ENCODE measurements at places on chromosomes 6 and 20.
A peak's percentile ranks its signal among the peaks of the same experiment; 100 is the strongest.

GRCh38 chr6:15659181-15659580, 3.6 kb downstream of the DTNBP1 start:
- DNase-seq = no peak

GRCh38 chr20:31827059-31827458, 7.9 kb downstream of the MYLK2 start:
- no peak for DNase-seq

DNA sequence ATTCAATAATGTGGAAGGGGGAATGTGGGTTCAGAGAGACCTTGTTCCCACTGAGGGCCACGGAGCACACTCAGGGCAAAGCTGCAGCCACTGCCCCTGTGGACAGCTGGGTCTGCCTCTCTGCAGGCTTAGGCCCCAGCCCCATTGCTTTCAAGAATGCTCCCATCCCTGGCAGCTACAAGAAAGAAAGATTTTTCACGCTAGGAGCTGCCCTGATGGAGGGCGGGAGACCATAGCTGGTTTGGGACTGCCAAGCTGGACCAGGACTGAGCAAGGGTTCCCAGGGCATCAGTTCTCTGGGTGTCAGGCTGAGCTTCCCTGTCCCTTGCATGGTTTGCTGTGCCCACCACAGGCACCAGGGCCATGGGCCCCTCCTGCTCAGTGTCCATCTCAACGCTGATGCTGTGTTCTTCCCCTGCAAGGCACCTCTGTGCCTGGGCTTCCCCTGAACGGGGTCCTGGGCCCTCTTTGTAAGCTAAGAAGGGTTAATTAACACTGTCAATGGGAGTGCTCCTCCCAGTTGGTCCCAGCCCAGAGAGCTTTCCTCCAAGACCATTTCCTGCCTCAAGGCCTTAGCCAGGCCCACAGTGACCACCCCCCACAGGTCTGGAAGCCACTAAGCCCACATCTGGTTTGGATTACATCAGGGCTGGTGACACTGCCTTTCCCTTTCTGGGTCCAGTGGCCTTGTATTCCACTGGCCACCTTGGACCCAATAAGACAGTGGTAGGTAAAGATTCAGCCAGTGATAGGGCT, 8.4 kb downstream of the FOXS1 start:
- DNase-seq = no peak

DNA sequence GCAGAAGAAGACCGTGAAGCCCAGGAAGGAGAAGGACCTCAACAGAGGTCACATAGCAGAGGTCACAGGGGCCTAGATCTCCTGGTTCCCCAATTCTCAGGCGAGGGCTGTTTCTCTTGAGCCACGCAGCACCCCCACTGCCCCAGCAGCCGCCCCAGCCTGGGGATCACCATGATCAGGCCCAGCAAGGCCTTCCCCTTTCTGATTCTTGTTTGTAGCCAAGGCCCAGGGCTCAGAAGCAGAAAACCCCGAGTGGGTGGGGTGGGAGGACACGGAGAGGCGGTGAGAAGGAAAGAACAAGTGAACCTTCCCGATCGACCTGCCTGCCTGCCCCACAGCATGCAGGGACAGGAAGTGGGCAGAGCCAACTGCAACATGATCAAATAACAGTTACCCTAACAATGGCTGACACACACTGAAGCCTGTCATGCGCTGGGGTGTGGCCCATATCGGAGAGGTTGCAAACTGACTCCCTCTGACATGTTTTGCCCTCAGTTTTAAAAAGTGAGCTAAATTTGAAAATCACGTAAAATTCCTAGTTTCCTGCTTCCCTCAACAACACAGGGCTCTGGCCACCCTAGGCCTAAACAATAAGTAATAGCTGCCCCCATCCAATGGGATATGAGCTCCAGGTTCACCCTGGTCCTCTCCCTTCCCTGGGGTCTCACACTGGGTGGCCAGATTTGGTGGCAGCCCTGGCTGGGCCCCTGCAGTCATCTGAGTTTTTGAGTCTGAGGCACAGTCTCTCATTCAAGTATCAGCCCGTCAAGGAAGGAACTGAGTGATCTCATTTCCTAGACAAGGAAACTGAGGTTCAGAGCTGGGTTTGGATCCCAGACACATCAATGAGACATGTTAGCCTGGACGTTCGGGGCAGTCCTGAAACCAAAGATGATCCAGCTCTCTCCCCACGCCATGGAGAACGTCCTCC, 6.5 kb downstream of the PEDS1 start:
- no peak for DNase-seq

DNA sequence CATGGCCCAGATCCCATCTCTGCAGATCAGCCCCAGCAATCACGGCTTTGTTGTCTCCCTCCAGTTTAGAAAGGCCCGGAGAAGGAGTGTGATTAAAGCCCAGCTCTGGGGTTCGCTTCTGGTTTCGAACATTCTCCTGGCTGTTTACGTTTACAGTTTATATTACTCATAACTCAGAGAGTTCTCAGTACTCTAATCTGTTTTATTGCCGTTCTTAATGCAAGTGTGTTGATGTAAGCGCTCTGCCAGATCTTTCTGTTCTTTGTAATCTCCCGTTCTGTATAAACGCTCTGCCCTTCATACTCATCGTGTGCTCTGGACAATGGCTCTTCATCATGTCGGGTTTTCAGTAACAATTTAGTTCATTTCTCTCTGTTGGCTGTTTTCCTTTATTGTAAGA, 118.0 kb upstream of the PRND start:
- DNase-seq = no peak

DNA sequence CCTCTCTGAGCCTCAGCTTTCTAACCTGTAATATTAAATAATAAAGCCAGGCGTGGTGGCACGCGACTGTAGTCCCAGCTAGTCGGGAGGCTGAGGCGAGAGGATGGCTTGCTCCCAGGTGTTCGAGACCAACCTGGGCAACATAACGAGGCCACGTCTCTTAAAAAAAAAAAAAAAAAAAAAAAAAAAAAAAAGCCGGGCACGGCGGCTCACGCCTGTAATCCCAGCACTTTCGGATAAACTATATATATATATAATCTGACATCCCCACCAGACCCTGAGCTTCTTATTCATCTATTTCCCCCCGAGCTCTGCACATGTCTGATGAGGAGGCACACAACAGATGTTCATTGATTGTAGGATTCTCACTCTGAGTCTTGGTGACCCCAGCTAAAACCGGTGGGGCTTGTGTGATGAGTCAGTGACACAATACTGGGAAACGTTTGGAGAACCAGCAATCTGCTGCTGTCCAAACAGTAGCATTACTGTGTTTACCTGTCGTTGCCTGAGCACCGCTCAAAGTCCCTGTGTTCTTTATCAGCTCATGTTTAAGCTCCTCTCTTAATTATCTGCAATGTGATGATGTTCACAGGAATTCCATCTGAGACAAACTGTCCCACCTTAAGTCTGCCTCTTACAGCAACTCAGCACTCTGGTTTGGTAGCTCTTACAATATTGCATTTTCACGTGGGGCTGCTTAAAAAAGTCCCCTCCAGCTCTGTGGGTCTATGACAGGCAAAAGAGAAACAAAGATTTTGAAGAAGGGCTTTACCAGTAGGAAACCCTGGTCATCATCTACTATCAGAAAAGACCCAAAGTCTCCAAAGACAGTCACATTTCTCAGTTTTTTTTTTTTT, 1.0 kb upstream of the SPATA2 start:
- DNase-seq = peak; percentile 87

GRCh38 chr6:117605169-117605826, 3.0 kb upstream of the GOPC start:
- DNase-seq = peak; percentile 82

GRCh38 chr20:47535088-47535487, 33.4 kb downstream of the NCOA3 start:
- no peak for DNase-seq

- no peak for DNase-seq
Observed at GRCh38 chr20:58787211-58788005, 63.3 kb downstream of the GNAS-AS1 start.

GRCh38 chr20:20014659-20015058, 2.5 kb upstream of the NAA20 start:
- DNase-seq = no peak

GRCh38 chr6:23535101-23535500, 590.9 kb upstream of the NRSN1 start:
- no peak for DNase-seq

DNA sequence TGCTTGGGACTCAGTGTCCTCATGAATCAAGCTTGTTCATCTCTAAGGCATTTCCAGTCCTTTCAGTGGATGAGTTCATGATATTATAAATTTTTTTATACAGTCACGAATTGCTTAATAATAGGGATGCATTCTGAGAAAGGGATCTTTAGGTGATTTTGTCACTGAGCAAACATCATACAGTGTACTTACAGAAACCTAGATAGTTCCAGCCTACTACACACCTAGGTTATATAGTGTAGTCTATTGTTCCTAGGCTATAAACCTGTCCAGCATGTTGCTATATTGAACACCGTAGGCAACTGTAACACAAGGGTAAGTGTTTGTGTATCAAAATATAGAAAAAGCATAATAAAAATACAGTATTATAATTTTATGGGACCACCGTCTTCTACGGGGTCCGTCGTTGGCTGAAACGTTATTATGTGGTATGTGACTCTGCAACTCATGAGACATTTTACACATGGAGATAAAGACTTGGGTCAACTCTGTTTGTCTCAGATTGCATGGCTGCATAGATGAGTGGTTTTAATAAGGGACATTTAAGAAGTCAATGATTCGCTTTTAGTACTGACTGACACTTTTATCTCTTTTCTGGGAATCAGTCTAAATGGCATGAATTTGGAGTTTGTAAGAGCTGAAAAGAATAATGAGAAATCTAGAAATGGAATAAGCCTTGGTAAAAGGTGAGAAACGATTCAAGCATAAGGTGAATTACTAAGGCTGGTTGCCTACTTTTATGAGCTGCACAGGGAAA, 33.2 kb downstream of the CLIC5 start:
- no peak for DNase-seq

DNA sequence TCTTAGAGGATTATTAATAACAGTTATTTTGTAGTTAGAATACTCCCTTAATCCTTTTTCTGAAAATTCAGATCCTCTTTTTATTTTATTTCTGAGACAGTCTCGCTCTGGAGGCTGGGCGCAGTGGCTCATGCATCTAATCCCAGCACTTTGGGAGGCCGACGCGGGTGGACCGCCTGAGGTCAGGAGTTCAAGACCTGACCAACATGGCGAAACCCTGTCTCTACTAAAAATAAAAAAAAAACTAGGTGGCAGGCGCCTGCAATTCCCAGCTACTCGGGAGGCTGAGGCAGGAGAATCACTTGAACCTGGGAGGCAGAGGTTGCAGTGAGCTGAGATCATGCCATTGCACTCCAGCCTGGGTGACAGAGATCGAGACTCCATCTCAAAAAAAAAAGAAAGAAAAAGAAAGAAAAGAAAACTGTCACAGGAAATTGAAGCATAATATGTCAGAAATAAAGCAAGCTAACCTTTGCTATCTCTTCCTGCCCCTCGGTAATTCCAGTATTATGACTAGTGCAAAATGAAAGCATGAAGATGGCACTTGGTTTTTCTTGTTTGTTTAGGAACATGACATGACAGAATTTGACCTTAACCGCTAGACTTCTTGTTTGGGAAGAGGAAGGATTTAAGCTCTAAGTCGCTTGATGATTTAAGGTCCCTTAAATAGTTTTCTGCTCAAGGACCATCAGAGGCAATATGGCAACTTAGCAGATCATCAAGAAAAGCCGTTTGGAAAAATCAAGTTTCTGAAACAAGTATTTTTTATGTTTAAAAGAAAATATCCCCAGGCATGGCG, 1.8 kb upstream of the RBM39 start:
- DNase-seq = no peak

DNA sequence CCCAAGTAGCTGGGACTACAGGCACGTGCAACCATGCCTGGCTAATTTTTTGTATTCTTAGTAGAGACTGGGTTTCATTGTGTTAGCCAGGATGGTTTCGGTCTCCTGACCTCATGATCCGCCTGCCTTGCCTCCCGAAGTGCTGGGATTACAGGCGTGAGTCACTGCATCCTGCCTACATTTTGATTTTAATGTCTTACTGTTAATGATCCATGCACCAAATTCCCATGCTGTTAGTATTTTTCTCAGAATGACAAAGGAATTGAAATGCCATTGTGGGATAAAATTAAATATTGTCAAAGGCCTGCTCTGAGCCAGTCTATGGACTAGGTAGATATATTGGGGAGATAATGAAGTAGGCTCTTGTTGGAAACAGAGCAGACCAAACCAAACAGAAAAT, 28.2 kb downstream of the CBFA2T2 start:
- DNase-seq = no peak

GRCh38 chr6:101444717-101445116, 51.2 kb downstream of the GRIK2 start:
- no peak for DNase-seq

GRCh38 chr20:3707508-3707899, 4.9 kb downstream of the SIGLEC1 start:
- DNase-seq = no peak

- no peak for DNase-seq
Observed at GRCh38 chr6:166930354-166930891, 25.9 kb downstream of the RNASET2 start.

DNA sequence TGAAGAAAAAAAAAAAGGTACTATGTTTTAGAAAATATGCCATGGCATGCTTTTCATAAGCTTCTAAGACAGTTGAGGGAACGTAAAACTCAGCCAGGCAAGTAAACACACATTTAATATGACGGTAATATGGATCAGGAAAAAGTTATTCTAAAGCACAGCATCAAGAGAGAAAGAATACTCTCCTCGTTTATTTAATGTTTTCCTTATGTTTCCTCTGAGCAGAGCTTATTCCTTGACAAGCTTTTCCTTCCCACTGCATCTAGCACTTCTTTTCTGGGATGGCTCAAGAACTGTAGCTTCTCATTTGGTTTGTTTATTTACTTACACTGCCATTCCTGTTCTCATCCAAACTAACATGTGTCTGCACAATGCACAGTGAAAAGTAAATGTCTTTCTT, 2.7 kb upstream of the RSPO3 start:
- no peak for DNase-seq

DNA sequence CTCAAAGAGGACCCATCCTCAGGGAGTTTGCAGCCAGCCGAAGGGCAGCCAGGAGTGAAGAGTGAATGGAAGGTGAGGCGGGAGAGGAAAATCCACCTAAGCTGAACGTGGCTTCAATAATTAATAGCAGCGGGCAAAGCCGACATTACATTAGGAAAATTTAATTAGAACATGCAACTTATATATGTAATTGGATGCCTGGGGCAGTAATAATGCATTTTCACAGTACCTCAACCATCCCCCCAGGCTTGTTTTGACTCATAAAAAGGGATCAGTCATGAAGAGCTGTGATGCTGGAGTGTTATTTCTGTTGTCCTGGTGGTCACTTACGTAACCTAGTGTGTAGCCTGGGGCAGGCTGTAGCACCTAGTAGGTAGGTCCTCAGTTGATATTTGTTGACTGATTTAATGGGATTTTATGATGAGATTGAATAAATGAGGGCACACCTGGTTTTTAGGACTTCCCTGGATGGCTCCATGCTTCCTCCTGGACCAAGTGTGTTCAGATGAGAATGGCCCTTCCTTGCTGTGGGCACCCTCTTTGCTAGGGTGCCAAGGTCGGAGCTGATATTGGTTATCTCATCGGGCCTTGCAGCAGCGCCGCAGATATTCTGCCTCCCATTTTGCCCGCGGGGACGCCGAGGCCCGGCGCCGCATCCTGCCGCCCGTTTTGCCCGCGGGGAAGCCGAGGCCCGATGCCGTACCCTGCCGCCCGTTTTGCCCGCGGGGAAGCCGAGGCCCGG, 128.8 kb downstream of the CDH26 start:
- DNase-seq = no peak
